ENCODE measurements at places on chromosomes 3 and 15.

- DNase-seq: no peak
Measured at GRCh38 chr3:17007284-17007683, 122.5 kb downstream of the PLCL2 start.

DNA sequence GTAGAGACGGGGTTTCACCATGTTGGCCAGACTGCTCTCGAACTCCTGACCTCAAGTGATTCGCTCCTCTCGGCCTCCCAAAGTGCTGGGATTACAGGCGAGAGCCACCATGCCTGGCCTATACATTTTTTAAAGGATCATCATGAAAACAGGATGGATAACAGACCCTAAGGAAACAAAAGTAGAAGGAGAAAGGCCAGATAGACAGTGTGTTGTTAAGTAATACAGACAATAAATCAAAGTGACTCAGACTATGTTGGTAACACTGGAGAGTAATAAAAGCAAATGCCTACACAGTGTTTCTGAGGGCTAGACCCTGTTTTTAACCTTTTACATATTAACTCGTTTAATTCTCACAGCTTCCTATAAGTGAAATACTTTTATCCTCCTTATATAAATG, 133.8 kb upstream of the MCTP2 start:
- no peak for DNase-seq

GRCh38 chr3:182794455-182795388, 1.4 kb downstream of the ATP11B start:
- DNase-seq: no peak

DNA sequence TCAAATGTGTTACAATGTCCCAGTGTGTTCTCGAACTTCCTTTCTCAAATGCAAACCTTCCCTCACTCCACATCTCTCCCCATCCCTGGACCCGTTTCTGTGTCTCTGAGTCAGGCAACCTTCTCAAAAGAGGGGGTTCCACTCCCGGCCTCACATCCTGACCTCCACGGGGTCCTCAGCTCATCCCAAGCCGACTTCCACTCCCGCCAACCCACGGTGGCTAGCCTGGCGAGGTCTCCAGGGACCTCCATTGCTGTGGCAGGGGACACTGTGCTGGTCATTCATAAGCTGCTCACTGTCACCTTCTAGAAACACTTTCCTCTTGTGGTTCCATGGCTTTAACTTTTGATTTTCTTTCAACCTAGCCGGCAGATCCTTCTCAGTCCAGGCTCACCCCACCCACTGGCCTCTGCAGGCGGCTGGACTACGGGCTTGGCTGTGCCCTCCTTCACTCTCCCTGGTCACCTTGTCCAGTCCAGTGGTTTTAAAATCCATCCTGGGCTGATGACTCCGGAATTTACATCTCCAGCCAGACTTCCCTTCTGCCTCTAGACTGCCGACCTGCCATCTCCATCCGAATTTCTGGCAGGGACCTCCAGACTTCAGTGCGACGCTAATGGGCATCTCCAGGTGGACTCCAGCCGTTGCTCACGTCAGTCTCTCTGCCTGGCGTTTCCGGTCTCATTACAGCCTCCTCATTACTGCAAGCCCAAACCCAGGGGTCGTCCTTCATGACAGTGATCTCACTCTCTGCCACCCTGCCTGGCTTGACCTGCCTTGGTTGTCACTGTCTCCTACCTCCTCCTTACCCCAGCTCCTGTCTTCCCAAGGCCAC, 20.0 kb downstream of the ABTB1 start:
- DNase-seq: no peak

- no peak for DNase-seq
Measured at GRCh38 chr3:54963641-54964040, 35.8 kb upstream of the LRTM1 start.

All from stimulated activated CD4-positive, alpha-beta T cell treated with anti-CD3 and anti-CD28 coated beads, Interleukin-15, amount 100 ng/mL, for 1 hour (primary cell).